ENCODE measurements at places on chromosomes 2 and 18.

DNA sequence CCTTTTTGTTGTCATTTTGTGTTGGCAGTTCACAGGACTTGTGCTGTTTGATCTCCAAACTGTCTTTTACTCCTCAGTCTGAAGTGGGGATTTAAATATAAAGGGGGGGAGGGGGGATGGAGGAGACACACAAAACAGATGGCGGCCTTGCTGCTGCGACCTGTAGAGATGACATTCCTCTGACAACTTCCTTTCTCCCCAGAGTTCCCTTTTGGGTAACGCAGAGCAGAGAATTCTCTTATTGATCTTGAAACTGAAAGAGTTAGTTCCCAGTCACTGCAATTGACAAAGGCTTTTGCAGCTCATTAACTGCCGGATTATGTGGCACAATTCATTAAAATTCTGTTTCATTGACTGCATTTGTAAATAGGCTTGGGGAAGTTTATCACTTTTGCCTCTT, 279.3 kb downstream of the TSN start:
- no peak for DNase-seq

GRCh38 chr2:128404709-128405466, 86.2 kb upstream of the HS6ST1 start:
- no peak for DNase-seq

- DNase-seq: no peak
Measured at GRCh38 chr18:63138436-63139340, 180.9 kb downstream of the BCL2 start.

GRCh38 chr2:36564377-36564930, 33.5 kb downstream of the FEZ2 start:
- DNase-seq: no peak

DNA sequence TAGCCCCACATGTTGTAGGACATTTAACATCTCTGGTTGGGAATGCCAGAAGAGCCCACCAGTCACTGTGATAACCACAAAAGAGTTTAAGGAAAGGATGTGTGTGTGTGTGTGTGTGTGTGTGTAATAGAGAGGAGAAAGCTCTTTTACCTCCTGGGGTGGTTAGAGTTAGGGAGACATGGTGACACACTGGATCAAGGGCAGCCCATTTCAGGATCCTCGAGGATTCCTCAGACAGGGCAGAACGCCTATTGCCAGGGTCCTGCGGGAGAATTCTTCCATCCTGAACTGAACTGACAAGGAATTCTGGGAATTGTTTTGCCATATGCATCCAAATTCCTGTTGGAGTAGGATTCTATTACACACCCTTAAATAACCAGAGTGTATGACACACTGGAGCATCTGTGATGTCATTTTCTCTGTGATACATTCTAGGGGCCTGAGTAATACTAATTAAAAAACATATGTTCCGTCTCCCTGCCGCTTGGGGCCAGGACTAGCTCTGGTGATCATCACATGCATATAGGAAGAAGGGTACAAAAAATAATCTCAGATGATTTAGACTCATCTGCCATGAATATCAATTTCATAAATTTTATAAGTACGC, 156.4 kb upstream of the MMADHC start:
- peak; percentile 91 for DNase-seq

DNA sequence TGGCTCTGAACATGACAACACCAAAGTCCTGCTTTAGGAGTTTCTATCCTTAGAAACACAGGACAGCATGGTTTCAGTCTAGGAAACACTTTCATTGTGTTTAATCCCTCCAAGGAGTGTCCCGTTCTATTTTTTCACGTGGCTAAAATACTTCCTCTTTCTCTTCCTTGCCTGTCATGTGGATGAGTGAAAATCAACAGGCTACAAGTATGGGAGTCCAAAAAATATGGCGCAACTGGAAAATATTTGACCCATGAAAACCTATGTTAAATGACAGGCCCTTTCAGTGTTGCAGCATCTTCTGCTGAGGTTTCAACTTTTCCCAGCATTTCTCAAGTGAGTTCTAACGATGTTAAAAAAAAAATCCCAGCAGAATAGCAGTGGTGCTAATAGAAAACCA, 146.3 kb downstream of the LAMA3 start:
- DNase-seq: no peak

DNA sequence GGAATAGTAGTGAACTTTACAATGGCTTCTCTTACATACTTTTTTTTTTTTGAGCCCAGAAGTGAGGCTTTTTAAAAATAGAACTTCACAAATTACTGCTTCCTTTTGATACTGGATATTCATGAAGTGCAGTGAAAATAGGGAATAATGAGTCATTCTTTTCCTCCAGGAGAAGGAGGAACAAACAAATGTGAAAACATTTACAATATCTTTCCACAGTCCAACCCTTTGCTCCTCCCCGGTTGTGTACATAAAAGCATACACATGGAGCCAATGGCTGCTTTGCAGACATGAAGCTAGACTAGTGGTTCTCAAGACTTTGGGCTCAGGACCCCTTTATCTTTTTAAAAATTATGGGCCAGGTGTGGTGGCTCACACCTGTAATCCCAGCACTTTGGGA, 266.9 kb downstream of the GBX2 start:
- DNase-seq: no peak

DNA sequence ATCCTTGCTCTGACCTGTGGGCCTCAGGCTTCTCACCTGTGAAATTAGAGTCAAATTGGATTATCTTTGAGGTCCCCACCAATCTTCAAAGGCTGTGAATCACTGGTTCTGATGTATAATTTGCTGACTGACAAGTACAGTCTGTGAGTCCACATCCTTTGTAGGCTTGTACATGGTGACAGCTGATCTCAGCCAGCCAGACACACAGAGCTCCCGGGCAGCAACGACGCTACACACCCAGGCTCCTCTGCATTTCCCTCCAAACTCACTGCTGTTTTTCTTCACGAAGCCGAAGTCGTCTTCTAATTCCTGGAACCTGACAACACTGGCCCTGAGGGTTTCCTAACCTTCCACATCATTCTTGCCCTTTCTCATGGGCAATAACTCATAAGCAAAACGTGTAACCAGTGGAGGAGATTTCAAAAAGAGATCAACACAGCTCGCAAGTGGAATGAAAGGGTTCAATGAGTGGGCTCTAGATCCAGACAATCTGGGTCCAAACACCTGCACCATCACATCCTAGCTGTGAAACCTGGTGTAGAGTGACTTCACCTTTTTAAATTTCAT, 37.9 kb upstream of the EVA1A start:
- no peak for DNase-seq

DNA sequence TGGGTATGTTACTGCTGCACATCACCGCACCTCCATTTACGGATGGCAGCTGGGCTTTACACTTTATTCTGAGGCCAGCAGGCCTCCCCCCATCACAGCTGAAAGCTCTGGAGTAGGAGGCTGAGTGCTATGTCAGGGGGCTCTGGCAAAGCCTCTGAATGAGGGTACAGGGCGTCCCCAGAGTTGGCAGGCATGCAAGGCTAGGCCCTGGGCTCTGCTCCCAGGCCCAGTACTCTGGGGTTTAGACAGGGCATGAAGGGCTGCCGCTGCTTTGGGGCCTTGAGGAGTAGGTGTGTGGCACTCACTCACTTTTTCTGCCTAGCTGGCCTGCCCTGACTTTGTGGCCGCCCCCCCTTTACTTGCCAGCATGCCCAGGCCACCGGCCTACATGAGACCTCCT, 90.8 kb downstream of the WDSUB1 start:
- no peak for DNase-seq

- DNase-seq: no peak
Measured at GRCh38 chr2:12007282-12007681, 260.9 kb downstream of the LPIN1 start.

- DNase-seq: no peak
Measured at GRCh38 chr2:42897358-42897757, 105.0 kb upstream of the HAAO start.

- DNase-seq: peak; percentile 88
Measured at GRCh38 chr2:47043142-47043890, 111.8 kb downstream of the STPG4 start.

GRCh38 chr2:24083567-24084385, 858 bp downstream of the TP53I3 start:
- DNase-seq: peak; percentile 79

Data from muscle of back (tissue), 13 donors.